Pulmonary artery endothelial cell (primary cell): ENCODE measurements at places on chromosomes 1 and 21. TPM values are rescaled to one million over a fixed set of nuclear protein-coding genes. Genes with fewer than 3 reads are reported as not detected.

- DNase-seq, result no peak
Measured at GRCh38 chr1:224721000-224721399, 104.9 kb downstream of the CNIH3 start.

GRCh38 chr1:229661022-229661877, 35.2 kb downstream of the URB2 start:
- DNase-seq, result peak; percentile 33

DNA sequence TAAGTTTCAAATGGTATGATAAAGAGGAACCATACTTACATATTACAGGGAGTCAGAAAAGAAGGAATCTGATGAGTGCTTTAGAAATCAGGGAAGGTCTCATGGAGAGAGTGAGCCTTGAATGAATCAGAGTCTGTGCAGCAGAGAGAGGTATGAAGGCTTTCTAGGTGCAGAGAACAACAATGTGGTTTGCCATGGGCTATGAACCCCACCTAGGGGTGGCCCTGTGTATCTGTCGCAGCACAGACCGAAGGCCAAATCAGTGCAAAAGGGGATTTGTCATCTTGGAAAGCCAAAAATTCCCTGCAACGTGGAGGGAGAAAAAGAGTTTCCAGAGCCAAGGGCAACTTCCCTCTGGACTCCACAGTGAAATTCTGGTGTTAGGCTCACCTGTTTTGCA, 3.5 kb downstream of the PAPPA2 start:
- no peak for DNase-seq

DNA sequence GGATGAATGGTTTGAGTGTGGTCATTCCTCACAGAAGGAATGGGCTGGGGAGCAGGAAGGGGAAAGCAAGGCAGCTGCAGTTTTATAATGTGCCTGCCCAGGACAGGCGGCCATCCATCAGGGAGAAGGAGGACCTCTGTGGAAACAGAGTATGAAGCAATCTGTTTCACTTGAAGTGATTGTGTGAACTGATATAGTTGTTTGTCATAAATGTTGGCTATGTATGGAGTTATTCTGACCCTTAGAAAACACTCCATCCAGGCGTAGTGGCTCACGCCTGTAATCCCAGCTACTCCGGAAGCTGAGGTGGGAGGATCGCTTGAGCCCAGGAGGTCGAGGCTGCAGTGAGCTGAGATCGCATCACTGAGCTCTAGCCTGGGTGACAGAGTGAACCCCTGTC, 46.5 kb downstream of the NENF start:
- DNase-seq, result no peak

- no peak for DNase-seq
Measured at GRCh38 chr1:150429805-150430204, 57.4 kb upstream of the TARS2 start.

- no peak for DNase-seq
Measured at GRCh38 chr1:155978973-155979429, 654 bp upstream of the ARHGEF2 start.

GRCh38 chr1:229941831-229942230, 125.2 kb upstream of the GALNT2 start:
- DNase-seq, result no peak

GRCh38 chr21:41687633-41688032, 79.2 kb downstream of the RIPK4 start:
- DNase-seq, result no peak

Gene CFH
- 74.6 and 160 TPM in 2 replicates for total RNA-seq

Gene VWA5B1
- not detected in 2 replicates for total RNA-seq

Gene KCNT2
- total RNA-seq, result 0.53 and 2.5 TPM in 2 replicates

Gene SLC44A3
- total RNA-seq, result 0.20 and 1.2 TPM in 2 replicates

Gene MAN1C1
- total RNA-seq, result 0.79 and 2.4 TPM in 2 replicates
